ENCODE measurements at places on chromosomes 1 and 21.
A peak's percentile ranks its signal among the peaks of the same experiment; 100 is the strongest.

GRCh38 chr1:160193091-160193819 lies 2.9 kb downstream of the CASQ1 start:
- peak; percentile 82 for DNase-seq

DNA sequence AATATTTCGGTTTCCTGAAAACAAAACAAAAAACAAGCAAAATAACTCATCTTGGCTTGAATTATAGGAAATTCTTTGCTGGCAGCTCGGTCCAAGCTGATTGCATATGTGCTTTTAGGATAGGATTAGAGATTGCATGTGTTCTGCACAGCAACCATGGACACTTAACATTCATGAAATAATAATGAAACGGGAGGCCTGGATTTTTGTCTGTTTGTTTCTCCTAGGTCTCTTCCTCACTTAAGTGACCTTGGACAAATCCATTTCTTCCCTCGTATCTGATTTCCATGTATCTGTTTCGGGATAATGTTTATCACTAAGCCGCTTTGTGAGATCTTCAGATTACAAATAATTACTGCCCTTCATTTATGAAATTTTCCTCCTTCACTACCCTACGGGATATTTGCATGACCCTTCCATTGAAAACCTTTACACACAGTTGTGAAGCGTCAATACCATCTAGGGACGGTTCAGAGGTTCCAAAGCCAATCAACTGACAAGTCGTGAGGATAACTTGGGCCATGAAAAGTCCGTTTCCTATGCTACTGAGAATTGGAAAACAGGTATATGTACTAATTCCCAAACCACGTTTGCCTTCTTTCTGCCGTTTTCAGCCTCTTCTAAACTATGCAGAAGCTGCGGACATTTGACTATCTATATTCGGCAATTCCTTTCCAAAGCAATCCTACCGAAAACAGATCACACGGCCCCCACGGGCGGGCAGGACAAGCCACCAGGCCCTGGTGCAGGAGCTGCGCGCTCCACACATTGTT lies 1.3 kb upstream of the H3-3A start:
- DNase-seq: no peak

GRCh38 chr21:43800124-43800523 lies 10.7 kb downstream of the RRP1 start:
- DNase-seq: no peak

- no peak for DNase-seq
Observed at GRCh38 chr1:209627027-209627731, 25.0 kb downstream of the LAMB3 start.

DNA sequence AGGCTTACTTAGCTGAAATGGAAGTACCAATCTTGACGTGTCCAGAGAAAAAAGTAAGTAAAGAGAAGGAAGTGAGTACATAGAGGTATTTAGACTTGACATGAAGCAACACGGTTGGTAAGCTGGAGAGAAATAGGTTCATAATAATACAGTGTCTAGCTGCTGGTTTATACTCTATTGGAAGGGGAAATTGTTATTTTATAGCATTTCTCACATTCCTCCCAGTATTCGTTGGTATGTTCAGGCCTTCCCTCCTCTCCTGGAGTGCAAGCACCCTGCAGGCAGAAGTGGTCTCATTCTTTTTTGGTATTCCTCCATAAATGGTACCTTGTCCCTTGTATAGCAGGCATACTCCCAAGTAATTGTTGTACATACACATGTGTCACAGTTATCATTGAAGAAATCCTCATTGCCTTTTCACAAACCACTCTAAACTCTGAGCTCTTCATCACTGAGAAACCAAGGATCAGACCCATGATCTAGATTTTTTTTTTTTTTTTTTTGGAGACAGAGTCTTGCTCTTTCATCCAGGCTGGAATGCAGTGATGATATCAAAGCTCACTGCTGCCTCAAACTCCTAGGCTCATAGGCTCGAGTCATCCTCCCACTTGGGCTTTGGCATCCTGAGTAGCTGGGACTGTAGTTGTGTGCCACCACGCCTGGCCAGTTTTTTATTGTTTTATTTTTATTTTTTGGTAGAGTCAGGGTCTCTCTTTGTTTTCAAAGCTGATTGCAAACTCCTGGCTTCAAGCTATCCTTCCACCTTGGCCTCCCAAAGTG lies 9.8 kb upstream of the IPO9 start:
- peak; percentile 49 for DNase-seq

GRCh38 chr1:200558866-200559459 lies 61.6 kb downstream of the KIF14 start:
- peak; percentile 64 for DNase-seq

DNA sequence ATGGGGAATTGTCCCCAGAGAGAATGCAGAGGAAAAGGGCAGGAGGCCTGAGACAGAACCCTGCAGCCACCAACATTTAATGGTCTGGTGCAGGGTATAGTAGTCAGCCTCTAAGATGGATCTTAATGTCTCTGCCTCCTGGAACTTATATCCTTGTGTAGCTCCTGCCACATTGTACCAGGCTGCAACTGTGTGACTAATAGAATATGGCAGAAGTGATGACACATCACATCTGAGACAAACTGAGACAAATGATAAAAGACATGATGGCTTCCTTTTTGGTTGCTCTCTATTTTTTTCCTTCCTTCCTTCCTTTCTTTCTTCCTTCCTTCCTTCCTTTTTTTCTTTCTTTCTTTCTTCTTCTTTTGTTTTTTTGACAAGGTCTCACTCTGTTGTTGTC lies 37.1 kb upstream of the CYP4B1 start:
- DNase-seq: no peak

- DNase-seq: no peak
Observed at GRCh38 chr1:100626397-100626796, 88.5 kb downstream of the GPR88 start.

- DNase-seq: no peak
Observed at GRCh38 chr1:234706931-234707330, 97.0 kb upstream of the IRF2BP2 start.

DNA sequence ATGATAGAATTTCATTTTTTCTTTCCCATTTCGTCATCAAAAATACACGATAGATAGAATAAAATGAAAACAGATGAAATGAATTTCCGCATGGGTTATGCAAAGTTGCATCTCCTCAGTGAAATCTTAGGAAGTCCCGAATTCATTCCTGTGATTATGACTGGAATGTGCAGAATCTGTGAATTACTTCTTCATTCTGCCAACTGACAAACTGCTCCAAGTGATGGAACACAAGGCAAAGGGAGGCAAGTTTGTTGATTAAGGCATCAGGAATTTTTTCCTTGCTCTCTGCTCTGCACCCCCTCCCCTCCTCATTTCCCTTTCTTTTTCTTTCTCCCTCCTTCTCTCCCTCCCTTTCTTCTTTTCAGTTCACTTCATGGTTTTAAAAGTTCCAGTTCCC lies 37.0 kb upstream of the ADGRL4 start:
- peak; percentile 90 for DNase-seq

DNA sequence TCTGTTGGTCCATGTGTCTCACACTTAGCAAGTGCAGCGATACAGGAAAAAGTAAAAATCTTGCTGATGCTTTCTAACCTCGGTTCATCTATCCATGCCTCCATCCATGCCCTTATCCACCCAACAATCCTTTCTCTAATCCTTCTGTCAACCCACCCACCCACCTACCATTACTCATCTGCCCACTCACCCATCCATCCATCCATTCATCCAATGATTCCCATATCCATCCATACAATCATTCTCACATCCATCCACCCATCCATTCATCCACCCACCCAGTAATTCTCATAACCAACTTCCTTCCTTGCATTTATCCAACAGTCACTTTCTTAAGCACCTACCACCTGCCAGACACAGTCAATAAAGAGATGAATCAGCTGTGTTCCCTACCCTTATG lies 6.1 kb upstream of the IGSF21 start:
- DNase-seq: no peak

DNA sequence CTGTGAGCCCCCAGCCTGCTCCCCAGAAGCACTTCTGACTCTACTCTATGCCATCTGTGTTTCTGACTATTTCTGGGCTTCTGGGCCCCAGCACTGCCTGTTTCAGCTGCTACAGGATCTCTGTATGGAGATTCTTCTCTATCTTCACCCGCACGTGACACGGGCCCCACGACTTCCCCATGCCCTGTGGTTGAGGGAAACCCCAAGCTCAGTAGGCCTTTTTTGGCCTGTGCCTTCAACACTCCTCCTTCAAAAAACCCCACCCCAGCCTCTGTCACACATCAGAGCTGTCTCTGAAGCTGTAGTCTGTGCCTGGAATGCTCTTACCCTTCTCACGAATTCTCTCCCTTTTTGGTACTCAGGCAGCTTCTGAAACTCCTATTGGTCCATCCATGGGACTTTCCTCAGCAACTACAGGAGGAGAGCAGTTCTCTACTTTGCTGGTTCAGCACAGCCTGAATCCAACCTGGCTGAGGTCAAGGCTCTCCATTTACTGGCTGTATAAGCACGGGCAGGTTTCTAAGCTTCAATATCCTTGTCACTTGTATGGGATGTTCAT lies 2.0 kb upstream of the NID1 start:
- DNase-seq: no peak

DNA sequence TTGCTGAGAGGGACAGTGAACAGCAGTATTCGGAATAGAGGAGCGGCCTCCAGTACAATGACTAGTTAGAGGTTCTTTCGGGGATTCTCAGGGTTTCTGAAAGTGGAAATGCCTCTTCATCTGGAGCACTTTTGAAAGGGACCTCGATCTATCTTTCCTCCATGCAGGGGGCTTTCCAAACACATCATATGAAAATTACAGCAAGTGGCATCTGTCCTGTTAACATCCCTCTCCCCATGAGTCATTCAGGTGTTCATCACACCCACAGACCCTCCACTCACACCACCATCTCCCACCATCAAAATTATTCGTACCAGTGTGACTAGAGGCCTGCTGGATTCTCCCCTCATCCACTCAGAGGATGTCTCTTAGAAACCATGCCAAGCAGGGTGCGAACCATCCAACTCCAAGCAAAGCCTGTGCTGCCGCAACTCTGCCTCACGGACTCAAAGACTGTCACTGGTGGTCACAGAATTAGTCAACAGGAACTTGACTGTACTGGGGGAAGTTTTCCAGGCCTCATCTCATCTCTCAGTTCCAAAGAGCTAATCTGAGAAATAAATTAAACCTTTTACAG lies 211.1 kb downstream of the MRPL39 start:
- DNase-seq: no peak

GRCh38 chr1:64663668-64664067 lies 81.2 kb upstream of the RAVER2 start:
- DNase-seq: no peak

- DNase-seq: no peak
Observed at GRCh38 chr1:230865062-230865817, 3.1 kb downstream of the C1orf198 start.

DNA sequence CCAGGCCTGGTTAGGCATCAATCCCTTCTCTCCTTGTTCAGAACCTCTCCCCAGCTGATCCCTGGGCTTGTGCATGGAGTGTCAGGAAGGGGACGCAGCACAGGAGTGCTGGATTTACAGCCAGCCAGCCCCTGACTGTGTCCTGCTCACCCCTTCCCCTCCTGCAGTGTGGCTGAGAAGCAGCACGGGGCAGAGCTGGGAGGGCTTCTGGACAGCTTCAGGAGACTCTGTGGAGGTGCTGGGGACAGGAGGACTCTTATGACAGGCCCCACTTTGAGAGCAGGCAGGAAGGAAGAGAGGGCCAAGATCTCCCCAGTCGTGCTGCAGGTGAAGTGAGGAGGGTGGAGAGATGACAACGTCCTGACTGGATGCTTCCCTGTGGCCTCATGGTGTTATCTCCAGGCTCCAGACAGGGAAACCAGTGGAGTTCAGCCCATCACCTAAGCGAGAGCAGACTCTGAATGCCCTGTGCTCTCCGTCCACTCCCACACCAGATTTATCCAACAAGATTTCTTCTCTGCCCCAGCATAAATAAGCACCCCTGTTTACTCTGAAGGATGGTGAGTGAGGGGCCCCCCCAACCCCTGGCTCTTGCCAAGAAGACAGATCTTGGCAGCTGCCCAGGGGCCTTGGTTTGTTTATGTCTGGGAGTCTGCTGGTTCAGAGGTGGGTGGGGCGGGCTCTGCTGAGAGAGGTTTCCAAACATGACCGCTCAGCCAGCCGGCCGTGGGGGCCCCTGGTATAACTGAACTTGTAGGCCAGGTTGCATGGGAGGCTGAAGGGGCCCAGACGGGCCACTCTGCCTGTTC lies 21.3 kb downstream of the TMCC2 start:
- no peak for DNase-seq

DNA sequence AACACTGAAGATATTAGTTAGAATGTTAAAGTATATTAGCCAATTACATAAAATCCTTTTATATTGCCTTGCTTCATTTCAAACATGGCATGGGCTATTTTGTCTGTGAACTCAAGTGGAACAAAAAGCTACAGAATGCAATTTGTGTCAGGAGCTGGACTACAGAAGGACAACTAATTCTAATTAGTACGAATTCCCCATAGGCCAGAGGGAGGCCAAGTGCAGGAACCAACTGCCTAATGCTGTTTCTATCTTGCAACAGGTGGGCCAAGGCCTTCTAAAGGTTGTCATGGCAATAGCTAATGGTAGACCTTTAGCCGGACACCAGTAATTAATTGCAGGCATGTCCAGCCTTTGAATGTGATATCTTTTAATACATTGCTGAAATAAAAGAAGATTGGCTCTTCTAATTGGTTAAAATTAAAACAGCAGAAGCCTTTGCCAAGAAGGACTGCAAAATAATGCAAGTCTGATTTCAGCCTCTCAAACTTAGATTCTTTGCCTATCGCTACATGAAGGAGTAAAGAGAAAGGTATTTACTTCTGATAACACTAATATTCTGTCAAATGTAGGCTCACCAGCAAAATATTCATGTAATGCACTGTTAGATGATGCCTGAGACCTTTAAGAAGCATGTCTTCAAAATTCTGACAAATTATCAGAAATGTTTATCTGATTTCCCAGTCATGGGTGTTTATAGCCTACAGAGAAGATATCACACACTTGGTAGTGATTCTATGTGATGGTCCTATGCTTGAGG lies 232.1 kb downstream of the LMO4 start:
- DNase-seq: no peak

DNA sequence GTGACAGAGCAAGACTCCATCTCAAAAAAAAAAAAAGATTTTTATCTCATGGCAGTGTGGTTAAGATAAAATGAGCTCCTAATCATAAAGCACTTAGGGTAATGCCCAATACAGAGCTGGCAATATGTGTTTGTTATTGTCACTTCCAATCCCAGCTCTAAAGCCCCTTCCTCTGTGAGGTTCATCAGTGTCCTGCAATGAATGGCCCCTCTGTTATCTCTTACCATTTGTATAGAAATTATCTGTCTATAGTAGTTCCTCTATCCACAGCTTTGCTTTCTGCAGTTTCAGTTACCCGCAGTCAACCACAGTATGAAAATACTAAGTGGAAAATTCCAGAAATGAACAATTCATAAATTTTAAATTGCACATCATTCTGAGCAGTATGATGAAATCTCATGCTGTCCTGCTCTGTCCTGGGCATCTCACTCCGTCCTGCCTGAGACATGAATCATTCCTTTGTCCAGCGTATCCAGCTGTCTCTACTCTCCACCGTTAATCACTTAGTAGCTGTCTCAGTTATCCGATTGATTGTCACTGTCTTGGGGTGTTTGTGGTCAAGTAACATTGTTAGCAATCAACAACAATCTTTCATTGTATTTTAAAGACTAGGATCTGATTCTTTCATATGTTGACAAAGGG lies 50.2 kb upstream of the DNAH14 start:
- peak; percentile 79 for DNase-seq

GRCh38 chr1:240341365-240342250 lies 249.9 kb downstream of the FMN2 start:
- DNase-seq: no peak

GRCh38 chr1:10664251-10664650 lies 132.2 kb downstream of the CASZ1 start:
- DNase-seq: no peak
